ENCODE measurements at places on chromosomes 4 and X.

- DNase-seq, result no peak
Measured at GRCh38 chr4:169283114-169283509, 12.4 kb upstream of the SH3RF1 start.

DNA sequence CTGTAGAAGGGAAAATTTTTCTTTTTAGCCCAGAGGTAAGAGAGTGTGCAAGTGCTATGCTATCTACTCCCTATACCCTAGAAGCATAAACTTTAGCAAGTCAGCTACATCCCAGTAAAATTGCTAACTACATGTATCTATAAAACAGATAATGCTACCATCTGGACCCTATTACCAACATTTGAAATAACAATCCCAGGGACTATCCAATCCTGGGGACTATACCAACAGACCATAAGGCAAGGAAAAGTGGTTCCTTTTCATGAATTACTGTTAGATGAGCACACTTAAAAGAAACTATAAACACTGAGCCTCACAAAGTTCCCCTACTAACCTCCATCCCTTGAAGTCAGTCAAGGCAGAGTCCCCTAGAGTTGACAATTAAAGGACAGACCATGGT, 213.6 kb upstream of the VEGFC start:
- no peak for DNase-seq

DNA sequence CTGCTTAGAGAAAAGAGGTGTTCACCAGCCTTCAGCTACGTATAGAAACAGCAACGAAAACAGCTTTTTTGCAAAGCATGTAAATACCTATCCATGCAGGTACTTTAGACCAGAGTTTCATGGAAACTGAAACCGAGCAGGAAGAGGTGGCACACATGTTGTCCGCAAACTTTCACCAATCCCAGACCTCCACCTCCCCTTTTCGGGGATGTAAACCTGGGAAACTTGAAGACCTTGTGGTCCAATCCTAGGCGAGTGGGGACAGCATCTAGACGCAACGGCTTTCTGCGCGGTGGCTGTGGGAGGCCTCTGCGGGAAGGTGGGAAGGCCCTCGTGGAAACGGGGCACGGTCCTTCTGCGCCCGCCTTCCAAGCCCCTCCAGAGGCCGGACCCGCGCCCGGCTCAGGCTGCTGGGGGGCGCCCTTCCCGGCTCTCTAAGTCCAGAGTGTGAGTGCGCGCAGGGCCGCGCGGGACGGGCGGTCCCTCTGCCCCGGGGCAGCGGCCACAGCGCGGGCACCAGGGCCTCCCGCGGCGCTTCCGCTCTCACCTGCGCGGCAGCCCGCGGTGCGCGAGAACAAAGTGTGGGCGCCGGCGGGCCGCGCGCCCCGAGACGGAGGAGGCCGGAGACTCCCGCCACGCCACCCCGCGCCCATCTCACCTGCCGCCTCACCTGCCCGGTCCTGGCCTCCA, 830 bp upstream of the SHROOM2 start:
- no peak for DNase-seq

DNA sequence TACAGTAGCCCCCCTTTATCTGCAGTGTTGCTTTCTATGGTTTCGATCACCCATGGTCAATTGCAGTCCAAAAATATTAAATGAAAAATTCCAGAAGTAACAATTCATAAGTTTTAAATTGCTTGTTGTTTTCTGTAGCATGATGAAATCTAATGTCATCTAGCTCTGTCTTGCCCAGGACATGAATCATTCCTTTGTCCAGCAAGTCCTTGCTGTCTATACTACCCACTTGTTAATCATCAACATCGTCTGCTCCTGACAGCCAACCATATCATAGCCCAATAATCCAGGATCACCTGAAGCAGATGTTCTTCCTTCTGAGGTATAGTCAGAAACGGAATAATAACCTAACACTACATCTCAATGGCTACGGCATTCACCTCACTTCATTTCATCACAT, 79.8 kb downstream of the ADAMTS3 start:
- DNase-seq, result no peak

- DNase-seq, result no peak
Measured at GRCh38 chr4:114780205-114780604, 181.6 kb downstream of the UGT8 start.

GRCh38 chrX:44784241-44784640, 59.6 kb upstream of the DUSP21 start:
- no peak for DNase-seq

DNA sequence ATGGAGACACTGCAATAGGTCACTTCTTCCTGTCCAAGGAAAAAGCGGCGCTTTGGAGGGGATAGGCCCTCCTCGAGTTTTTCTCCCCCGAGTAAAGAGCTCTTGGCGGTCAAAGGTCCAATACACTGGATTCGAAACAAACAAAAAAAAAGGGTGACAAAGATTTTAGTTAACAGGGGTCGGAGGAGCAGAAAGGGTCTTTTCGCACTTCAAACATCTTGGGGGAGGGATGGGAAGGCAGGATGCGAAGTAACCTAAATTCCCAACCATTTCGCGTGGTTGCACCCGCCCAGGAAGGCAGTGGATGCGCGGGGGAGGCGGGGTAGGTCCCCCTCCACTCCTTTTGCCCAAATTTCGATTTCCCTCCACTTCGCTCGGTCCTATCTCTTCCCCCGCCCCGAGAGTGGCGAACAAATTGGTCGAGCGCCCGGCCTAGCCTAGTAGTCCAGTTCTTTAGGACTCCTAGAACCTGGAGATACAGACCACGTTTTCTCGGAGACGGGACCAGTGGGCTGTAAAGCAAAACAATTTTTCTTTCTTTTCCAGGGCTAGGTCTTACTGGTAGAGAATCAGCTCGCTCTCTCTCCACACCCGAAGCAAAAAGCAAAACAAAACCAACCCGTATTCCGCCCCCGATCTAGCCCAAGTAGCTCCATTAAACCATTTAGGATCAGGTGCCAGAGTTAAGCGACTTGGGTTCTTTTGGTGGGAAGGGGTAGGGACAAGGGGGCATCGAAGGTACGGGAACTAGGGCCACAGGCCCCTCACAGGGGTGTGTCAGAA, 2.0 kb upstream of the STAG2 start:
- DNase-seq, result no peak

DNA sequence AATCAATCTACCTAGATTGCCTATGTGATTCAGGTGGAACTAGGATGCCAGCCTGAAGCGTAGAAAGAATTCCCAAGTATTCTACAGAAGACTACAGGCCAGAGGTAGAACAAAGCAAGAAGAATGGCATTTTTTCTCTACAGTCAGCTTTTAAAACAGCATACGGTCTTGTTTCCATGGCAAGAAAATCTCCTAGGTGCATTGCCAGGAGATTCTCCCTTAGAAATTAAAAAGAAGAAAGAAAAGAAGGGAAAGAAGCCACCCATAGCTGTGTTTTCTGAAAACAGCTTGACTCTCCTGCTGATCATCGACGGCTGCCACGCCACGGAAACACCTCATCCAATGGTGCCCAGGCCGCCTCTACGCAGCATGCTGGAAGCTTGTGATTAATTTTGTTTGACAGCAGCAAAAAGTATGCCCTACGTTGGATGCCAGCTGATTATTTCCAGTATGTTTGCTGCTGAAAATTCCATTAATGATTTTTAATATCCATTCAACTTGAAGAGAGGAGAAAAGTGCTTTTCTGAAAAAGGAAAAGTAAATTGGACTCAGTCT, 24.1 kb downstream of the ANK2 start:
- DNase-seq, result no peak

GRCh38 chr4:4852591-4853362, 6.7 kb upstream of the MSX1 start:
- no peak for DNase-seq

- DNase-seq, result no peak
Measured at GRCh38 chr4:146900295-146900694, 45.4 kb downstream of the TTC29 start.

GRCh38 chrX:69158166-69158980, 6.9 kb downstream of the PJA1 start:
- no peak for DNase-seq

GRCh38 chrX:134885336-134886001, 105.3 kb upstream of the SMIM10 start:
- no peak for DNase-seq

- DNase-seq, result no peak
Measured at GRCh38 chr4:149708513-149709130, 107.0 kb downstream of the IQCM start.

GRCh38 chr4:45438047-45438446, 685.8 kb downstream of the GABRG1 start:
- no peak for DNase-seq

DNA sequence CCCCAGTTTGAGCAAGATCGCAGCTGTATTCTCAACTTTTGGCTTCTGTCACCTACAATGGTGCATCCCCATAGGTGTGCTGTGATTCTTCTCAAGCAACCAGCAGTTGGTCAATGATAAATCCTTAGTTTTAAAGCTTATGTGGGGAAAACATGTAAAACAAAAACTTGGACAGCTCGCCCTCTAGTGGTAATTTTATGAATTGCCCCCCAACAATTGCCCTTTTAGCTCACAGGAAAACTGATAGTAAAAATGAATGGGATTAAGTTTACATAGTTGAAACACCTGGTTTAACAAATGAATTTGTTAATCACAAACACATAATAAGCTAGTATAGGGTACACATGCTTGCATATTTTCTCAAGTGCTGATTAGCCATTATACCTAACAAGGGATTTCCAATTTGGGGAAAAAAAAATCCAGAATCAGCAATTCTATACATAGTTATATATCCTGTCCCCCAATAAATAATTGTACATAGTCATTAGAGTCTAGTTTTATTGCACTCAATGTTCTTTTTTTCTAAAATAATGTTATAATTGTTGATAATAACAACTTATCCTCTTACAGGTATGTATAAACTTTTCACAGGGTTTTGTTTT, 30.1 kb downstream of the TEX13A start:
- DNase-seq, result no peak

- no peak for DNase-seq
Measured at GRCh38 chr4:142331132-142331531, 515.0 kb downstream of the INPP4B start.

GRCh38 chrX:19194285-19195242, 72.3 kb upstream of the ADGRG2 start:
- DNase-seq, result no peak

DNA sequence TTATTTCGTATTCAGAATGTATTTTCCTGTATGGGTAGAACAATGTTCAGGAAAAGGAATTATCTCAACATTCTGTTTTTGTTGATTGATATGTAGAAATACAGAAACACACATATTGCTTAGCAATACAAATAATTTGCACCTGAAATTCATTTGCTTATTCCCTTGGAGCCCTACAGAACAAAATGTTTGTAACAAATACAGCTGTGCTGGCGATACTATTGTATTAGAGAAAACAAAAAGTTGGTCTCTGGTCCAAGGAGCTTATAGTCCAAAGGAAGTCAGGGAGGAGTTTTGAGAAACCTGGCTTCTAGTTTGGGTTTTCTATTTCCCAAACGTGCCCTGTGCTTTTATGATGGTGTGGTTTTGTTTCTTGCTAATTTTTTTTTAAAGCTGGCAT, 37.8 kb upstream of the CAPN6 start:
- DNase-seq, result no peak

DNA sequence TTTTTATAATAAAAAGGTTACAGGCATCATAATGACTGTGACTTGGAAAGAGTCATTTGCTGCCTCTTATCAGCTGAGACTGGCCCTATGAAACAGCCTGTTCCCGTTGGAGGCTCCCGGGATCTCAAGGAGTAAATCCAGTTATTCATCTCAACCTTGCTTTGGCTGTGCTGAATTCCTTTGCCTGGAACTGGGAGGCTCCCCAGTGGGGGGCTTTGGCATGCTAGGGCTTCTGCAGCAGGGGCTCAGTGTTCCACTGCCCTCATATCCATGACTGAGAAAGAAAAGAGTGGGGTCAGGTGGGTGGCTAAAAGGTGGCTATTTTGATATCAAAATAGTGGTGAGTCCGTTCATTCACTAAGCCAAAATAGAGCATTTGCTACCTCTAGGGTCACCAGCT, 71.2 kb downstream of the TRPC5 start:
- no peak for DNase-seq

GRCh38 chr4:39655876-39656275, 17.2 kb upstream of the SMIM14 start:
- DNase-seq, result no peak

- DNase-seq, result no peak
Measured at GRCh38 chr4:107993969-107994368, 4.3 kb downstream of the HADH start.

DNA sequence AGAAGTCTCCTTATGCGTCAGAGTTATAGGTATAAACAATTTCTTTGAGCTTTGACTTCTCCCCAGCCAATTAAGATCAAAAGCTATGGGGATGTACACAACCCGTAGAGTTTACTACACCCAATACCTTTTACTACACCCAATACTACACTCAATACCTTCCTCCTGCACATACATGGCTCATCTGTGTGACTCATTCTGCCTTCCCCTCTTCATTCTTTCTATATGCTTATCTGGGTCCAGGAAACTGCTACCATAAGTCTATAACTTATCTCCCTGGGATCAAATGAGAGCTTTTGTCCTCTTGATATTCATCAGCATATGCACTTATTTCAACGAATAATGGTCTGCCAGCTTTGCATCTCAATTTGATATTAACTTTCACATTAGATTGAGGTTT, 28.2 kb downstream of the ANKRD50 start:
- no peak for DNase-seq

GRCh38 chr4:151988591-151988990, 227.8 kb upstream of the GATB start:
- DNase-seq, result no peak

DNA sequence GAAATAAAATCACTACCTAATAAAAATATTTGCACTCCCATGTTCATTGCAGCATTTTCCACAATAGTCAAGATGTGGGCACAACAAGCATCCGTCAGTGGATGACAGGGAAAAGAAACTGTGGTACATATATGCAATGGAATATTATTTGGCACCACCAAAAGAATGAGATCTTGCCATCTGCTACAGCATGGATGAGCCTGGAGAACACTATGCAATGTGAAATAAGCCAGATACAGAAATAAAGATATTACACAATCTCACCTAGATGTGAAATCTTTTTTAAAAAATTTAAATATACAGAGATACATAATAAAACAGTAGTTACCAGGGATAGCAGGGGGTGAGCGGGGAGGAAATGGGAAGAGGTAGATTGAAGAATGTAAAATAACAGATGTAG, 44.8 kb downstream of the LDB2 start:
- DNase-seq, result no peak

- no peak for DNase-seq
Measured at GRCh38 chr4:11489453-11490083, 60.9 kb upstream of the HS3ST1 start.

DNA sequence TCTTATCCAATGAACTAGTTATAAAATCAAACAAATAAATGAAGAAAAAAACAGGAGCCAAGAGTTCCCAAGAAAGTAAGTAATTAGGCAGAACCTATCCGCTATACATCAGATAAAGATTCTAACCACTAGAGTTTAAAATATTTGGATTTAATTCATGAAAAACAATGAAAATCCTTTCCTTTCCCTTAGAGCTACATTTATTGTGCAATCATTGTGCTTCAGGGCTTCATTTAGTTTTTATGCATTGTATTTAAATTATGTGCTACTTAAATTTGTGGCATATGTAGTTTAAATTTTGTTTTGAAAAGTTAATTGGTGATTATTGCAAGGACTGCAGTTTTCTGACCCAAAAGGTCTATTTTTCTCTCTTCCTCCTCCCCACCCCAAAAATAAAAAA, 17.9 kb downstream of the GNRHR start:
- DNase-seq, result no peak

Data from activated effector memory CD4-positive, alpha-beta T cell treated with Interleukin-2 at 50 U/mL for 16 hours (primary cell).